ENCODE measurements at places on chromosomes 5 and 9.

GRCh38 chr9:85021686-85022085, 352.2 kb downstream of the NTRK2 start:
- no peak for DNase-seq

DNA sequence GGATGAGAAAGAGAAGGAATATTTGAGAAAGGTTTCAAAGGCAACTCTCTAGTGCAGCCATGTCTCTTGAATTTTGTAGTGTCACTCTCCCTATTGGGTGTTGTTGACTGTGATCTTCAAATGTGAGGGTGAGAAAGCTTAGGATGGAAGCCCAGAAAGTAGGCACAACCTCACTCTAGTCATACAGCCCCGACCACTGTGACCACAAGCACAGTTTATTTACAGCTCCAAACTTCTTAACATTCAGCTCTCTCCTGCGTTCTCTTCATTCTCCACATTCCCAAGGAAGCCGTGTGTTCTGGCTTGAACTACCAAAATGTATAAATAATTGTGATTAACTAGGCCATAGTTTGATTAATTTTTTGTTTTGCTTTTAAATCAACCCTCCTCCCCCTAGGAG, 542.9 kb downstream of the LRRC70 start:
- DNase-seq = no peak

- DNase-seq = no peak
These were observed 1.4 kb upstream of the N4BP3 start for GRCh38 chr5:178111925-178112324.

DNA sequence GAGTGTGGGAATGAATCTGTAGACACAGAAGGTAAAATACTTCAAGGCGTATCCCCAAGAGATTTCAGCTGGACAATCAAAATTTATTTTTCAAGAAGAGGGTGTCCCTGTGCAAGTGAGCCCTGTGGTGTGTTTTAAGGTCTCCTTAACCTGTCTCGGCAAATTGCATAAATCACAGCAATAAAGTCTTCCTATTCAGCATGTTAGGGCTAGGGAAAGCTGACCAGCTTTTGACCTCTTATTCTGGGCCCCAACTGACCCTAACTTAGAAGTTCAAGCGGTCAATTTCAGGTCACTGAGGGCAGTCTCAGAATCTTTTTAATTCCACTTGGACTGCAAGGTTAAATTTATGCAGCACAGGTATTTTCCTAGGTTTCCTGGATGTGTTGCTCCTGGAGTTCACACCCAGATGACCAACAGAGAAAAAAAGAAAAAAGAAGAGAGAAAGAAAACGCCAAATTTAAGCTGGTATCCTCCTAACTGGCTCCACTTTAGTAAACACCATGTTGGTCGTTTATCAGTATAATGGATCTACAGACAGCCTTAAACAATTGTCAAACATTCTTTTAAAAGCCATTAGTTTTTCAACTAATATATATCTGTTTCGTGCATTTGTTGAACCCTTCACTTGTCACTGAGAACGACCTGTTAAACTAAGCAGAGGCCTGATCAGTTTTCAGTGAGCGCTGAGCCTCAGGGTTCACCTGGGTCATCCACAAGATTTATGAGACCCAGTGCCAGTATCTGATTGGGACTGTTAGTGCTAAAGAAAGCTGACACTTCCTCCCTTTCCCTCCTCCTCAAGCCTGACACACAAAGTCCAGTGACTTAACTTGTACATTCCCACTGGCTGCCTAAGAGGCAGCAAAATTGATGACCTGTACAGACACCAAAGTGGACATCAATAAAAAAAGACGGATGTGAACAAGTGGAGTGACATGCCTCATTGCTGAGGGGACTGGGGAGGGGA, 546.1 kb downstream of the NR2F1-AS1 start:
- DNase-seq = no peak

GRCh38 chr5:2797160-2797559, 45.7 kb upstream of the IRX2 start:
- DNase-seq = no peak

DNA sequence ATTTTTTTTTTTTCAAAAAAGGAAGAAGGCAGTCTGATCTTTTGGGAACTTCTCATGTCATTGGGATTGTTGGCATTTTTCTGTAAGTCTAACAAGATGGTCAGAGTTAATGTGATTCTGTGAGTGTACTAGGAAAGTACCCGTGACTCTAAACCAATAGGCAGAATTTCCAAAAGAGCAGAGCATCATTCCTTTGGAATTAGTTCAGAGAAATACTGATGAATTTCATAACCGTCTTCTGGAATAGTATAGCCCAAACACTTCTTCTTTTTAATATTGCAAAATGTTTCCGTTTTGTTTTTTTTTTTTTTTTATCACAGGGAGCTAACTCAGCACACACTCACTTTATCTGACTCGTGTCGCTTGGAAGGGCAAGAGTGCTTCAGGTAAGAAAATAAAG, 407.4 kb downstream of the DTWD2 start:
- no peak for DNase-seq

- DNase-seq = no peak
These were observed 405.7 kb upstream of the IRX4 start for GRCh38 chr5:2288466-2288865.

- DNase-seq = peak; percentile 82
These were observed 17.7 kb downstream of the SRP19 start for GRCh38 chr5:112878760-112879159.

DNA sequence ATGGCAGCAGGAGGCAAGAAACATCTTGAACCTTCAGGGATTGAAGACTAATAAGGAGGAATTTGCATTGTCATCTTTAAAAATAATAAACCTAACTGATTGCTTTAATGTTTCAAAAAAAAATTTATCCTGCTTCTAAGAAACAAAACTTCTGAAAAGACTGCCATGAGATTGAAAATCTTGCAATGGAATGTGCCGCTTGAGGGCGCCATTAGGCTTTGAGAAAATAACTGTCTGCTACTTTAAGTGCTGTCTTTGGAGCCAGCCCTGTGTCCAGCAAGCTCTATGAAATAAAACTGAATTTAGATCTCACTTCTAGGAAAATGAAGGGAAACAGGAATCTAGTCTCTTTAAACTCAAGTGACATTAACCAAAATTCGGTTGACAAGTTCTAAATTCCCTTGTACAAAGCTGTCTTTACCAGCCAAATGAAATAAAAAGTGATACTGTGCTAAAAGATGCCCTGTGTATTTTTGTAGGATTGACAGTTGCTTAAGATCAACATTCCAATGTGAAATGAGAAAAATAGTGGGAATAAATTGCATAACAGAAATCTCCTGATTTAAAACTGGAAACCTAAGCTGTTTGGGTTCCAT, 79.4 kb downstream of the ESM1 start:
- DNase-seq = peak; percentile 85

- no peak for DNase-seq
These were observed 284.8 kb upstream of the GRAMD2B start for GRCh38 chr5:126138281-126138931.

DNA sequence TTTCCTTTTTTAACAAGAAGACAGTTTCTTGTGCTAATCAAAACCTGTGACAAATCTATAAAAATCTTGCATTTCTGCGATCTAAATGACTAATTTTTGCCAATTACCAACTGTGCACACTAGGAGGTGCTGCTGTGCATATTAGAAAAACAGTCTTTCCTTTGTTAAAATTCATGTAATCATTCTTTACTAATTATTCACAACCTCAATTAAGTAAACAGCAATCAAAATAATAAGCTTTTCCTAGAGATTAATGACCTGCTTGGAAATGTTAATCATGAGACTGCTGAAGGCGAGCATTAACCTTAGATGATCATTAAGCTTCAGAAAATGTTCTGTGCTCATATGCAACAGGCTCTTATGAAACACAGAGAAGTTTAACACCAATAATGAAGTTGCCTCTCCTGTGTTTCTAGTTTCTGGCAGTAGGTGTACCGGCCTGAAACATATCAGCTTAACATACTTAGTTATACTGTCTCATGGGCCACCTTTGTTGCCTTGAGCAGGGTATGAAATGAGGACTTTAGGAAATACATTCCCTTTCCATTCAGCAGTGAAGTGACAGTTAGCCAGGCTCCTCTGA, 17.7 kb downstream of the RFESD start:
- no peak for DNase-seq

- no peak for DNase-seq
These were observed 317 bp downstream of the DPP7 start for GRCh38 chr9:137114220-137114612.

DNA sequence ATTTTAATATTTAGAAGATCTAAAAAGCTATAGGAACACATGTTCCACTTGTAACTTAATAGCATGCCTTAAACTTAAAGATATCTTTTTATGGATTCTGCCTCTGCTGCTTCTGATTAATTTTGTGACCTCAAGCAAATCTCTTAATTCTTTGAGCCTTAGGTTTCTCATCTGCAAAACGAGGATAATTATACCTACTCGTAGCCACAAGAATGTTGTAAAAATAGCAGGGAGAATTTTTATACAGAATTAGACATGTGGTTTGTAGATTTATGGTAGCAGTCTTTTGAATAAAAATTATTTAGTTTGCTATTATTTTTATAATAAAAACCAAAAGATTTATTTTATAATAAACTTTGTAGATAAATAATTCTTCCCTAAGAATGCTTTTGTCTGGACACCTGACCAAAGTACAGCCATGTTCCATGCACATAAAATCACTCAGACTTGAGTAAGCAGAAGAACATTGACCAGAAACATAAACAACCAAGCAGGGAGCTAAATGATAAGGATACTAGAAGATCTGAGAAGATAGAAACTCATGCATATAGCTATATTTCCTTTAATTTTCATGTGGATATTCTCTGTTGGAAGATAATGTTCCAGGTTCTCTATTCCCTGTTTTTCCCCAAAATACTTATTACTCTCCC, 18.5 kb downstream of the C9orf85 start:
- DNase-seq = no peak

GRCh38 chr5:135826221-135826525, 8.3 kb upstream of the SLC25A48 start:
- peak; percentile 51 for DNase-seq

- no peak for DNase-seq
These were observed 14.8 kb upstream of the ZNF474 start for GRCh38 chr5:122114501-122114900.

DNA sequence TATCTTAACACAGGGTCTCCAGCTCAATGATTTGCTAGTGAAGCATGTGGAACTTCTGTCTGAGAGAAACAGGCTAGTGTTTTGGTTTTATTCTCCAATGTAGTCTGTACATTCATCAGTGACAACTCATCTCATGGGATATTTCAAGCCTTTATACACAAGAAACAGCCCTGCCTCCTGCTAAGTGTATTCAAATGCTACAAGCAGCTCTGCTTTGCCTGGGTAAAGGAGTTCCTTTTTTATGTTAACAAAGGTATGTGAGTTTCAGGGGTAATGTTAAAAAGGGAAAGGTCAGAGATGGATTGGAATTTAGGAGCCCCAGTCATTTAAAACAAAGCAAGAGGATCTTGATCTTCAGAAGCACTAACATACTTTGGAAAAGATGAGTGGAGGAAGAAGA, 498.7 kb downstream of the ISL1 start:
- no peak for DNase-seq

GRCh38 chr5:141094481-141095262, at the start of gene PCDHB2:
Gene PCDHB2 (plus strand): TSS chr5:141094615. CDS start chr5:141094791, 176 bp downstream.
- DNase-seq = no peak

- no peak for DNase-seq
These were observed 113.8 kb downstream of the MSX2 start for GRCh38 chr5:174837919-174838902.

DNA sequence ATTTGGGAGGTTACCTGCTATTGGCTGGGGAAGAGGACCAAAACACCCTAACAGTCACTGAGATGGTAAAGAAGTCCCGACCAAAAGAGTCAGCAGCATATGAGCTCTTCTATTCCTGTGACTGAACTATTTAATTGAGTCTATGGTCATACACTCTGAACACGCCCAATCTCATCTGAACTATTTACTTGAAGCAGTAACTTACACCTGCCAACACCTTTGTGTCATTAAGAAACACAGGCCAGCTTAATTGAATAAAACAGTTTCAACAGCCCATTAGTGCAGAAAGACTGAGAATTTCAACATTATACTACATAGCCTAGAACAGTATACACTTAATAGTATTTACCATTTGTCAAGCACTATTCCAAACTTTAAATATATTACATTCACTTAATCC, 47.8 kb downstream of the NR6A1 start:
- no peak for DNase-seq

GRCh38 chr5:35237580-35238376, 7.5 kb upstream of the PRLR start:
- no peak for DNase-seq

DNA sequence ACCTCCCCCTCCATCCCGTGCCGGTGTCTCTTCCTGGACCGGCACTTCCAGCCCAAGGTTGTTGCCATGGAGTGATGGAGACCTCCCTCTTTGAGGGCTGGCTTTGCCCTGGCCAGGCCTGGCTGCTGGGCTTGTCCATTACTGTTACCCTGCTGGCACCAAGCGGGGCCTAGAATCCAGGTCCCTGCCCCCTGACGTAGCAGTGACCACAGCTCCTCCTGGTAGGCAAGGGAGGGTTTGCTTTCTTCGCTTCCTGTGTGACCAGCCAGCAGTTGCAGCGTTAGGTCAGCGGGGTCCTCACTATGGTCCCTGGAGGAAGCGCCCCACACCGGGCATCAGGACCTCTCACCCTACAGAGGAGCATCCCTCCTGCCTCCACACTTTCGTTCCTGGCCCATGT, 146.7 kb upstream of the COL5A1 start:
- no peak for DNase-seq

DNA sequence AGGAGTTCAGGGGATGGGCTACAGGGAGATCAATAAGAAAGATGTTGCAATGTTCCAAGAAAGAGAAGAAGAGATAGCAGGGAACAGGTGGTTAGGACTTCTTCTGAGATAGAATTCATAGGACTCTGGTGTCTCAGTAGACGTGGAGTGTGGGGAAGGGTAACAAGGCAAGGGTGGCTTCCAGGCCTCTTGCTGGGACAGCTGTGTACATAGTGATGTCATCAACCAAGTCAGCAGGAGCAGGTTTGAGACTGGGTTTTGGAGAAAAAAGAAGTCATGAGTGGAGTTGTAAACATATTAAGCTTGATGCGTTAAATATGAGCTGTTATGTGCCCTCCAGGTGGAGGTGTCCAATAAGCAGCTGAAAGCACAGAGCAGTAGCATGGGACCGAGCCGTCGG, 211.8 kb upstream of the RASEF start:
- DNase-seq = no peak

GRCh38 chr9:135440620-135441019, 39.0 kb upstream of the PPP1R26 start:
- DNase-seq = no peak

DNA sequence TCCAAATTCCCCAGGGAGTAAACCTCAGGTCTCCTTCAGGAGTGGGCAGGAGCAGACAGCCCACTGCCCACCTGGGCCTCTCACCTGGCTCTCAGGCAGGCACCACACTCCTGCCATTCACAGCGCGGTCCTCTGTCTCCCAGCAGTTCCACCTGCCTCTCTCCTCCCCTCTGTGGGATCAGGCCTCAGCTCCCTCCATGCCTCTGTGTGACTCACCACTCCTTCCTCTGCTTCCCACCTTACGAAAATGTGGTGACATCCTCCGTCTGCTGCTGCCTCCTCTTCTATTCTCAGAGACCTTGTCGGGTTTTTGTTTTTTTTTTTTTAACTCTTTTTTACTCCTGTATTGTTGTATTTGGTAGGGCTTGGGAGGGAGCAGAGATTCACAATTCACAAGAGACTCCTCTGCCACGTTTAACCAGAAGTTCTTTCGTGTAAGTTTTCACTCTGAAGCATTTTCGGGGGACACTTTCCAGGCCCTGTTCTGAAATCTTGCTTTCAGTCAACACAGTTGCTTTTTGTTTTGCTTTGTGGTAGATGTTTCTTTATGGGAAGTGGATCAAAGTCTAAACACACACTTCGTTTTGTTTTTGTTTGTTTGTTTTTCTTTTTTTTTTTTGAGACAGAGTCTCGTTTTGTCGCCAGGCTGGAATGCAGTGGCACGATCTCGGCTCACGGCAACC, 21.1 kb upstream of the CDKN2AIPNL start:
- DNase-seq = no peak

GRCh38 chr9:109238125-109238524, 71.1 kb upstream of the FRRS1L start:
- DNase-seq = no peak
